MG63 (cell line): ENCODE measurements at places on chromosomes 5 and 9.

- DNase-seq = no peak
Measured at GRCh38 chr5:134570365-134570758, 44.9 kb downstream of the JADE2 start.

DNA sequence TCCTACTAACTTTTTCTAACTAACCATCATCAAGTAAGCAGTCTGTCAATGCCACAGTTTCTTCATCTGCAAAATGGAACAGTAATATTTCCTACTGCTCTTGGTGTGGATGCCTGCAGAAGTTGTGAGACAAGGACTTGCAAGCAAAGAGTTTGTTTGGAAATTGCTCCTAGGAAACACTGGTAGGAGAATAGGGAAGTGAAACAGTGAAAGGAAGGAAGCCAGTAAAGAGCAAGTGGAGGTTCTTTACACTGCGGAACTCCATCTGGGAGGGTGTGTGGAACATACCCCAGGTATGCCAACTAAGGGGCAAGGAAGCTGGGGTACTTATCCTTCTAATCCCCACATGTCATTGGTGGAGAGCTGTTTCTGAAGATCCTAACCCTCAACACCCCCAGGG lies 119.9 kb downstream of the FOXD1 start:
- no peak for DNase-seq

DNA sequence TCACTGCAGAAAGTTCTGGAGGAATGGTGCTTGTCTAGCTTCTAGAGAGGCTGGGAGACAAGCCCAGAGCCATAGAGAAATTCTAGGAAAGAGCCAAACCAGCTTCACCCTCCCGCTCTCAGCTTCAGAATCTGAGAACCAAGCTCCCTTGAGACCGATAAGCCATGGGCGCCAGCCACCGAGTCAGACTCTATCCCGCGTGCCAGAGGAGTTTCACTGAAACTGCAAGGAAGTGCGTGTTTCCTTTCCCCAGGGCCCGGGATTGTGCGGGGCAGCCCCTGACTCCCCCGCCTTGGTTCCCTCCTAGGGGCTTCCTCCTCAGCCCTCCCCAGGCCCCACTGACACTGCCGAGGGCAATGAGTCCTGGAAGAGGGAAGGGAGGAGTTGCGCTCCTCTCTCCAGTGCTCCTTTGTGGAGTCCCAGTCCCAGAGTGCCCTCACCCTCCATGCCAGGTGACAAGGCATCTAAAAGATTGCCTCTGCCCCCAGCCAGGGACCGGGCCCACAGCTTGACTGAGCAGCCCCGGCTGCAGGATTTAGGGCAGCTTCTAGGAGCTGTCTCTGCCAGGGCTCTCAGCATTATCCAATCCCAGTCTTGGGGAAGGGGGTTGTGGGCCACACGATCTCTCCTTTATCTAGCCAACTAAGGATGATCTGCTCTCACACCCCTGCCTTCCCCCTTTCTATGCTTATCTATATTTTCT lies 18.4 kb upstream of the TCF7 start:
- DNase-seq = no peak

GRCh38 chr5:32193591-32193990 lies 19.5 kb upstream of the GOLPH3 start:
- DNase-seq = peak; percentile 68

GRCh38 chr9:33959725-33960124 lies 89.0 kb downstream of the UBAP2 start:
- DNase-seq = no peak

- DNase-seq = no peak
Measured at GRCh38 chr9:33040792-33041431, 15.8 kb downstream of the DNAJA1 start.

- DNase-seq = no peak
Measured at GRCh38 chr9:93390953-93391515, 60.5 kb upstream of the FAM120A start.
